ENCODE measurements at places on chromosomes 5 and 9.

DNA sequence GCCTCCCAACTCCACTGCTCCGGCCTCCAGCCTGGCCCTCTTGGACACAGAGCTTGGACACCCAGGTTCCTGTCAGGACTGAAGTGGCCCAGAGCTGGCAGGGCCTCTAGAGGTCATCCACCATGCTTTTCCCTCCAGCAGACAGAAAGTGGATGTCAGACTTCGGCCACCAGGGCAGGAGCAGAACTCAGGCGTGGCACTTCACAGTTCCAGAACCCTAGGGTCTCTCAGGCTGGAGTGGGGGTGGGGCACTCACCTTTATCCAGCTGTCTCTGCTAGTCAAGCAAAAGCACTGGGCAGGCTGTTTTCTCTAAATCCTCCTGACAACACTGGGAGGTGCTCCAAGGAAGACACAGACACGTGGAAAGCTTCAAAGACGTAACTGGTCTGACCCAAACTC, 35.6 kb upstream of the N4BP3 start:
- no peak for DNase-seq

DNA sequence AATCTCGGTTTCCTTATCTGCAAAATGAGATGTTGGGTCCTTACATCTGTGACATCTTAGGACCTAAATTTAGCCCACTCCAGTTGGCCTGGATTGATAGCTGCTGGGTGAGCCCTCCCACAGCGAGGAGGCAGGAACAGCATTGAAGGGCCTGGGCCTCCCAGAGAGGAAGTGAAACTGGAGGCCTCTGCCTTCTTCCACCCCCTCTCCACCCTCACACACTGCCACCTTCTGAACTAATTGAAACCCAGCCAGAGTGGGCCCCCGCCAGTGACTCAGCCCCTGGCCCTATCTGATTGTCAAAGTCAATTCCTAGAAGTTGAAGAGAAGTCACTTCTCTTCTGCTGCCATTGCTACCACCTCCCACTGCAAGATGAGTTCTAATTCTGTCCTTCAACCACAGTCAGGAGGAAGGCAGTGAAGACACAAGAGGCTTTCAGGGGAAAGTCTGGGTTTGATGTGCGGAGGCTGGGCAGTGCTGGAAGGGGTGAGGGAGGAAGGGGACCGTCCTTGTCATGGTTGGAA, 55.2 kb upstream of the NEK6 start:
- DNase-seq, result no peak

DNA sequence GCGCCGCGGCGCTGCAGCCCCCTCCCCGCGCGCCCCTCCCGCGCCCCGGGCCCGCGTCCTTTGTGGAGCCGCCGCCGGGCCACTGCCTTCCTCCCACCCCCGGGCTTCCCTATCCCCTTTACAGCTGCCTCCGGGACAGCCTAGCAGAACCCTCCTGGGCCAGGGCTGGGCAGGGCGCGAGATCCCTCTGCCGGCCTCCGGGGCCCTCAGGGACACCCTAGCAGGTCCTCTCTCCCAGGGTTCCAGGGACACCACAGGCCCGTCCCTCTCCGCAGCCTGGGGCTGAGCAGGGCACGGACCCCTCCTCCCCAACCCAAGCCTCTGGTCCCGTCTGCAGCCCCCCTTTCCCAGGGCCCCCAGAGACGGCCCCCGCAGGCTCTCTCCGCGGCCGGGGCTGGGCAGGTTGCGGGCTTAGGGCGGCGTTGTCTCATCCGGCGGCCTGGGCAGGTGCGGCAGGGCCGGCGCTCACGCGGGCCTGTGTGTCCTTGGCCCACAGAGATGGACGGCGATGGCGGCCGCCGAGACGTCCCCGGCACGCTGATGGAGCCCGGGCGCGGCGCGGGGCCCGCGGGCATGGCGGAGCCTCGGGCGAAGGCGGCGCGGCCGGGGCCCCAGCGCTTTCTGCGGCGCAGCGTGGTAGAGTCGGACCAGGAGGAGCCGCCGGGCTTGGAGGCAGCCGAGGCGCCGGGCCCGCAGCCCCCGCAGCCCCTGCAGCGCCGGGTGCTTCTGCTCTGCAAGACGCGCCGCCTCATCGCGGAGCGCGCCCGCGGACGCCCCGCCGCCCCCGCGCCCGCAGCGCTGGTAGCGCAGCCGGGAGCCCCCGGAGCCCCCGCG, 710 bp downstream of the WNK2 start:
- DNase-seq, result no peak

GRCh38 chr5:38720554-38721361, 125.1 kb upstream of the OSMR start:
- no peak for DNase-seq

- no peak for DNase-seq
These were observed 290.5 kb downstream of the SLF1 start for GRCh38 chr5:94908889-94909480.
